Stimulated activated CD4-positive, alpha-beta T cell treated with anti-CD3 and anti-CD28 coated beads, Interleukin-15, amount 100 ng/mL, for 1 hour (primary cell): ENCODE measurements at places on chromosomes 13 and 19.

- no peak for DNase-seq
Measured at GRCh38 chr13:28717170-28717569, 1.6 kb downstream of the SLC46A3 start.

DNA sequence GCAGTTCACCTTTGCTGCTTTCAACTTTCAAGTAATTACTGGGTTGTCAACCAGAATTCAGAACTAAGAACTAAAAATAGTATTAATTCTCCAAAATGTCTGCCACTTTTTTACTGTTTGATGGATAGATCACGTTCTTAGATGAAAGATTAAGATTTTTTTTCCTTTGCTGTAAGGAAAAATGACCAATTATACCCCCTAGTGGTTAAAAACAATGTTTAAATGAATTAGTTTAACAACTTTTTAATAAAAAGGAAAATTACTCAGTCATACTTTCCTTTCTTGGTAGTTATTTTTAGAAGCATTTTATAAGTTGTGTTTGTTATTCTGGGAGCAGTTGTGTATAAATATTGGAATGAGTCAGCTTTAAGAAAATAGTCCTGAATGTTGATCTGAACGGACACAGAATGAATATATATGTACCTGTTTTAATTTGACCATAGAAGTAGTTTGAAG lies 4.6 kb downstream of the TM9SF2 start:
- DNase-seq, result no peak

DNA sequence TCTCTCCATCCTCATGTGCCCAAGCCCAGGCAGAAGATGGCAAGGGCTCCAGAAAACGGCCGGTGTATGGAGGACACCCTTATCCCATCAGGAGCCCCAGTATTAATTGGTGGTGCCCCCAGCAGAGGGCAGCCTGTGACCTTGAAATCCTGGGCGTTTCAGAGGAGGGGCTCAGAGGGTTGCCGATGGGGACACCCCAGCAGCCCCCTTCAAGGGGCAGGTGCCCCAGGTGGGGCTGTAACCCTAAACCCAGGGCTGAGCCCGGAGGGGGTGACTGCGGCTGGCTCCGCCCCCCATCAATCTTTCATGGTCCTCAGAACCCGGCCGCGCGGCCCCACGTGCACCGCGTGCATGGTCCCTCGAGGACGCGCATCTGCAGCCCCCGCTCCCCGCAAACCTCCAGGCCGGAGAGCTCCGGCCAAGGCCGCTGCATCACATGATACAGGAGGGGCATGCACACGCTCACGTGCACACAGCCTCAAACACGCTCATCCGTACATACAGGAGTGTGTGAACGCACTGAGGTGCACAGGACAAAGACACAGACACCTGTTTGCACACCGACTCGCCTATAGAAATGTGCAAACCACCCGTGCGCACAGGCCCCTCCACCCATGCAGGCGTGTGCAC lies 949 bp downstream of the RAB3A start:
- DNase-seq, result no peak

GRCh38 chr13:106306748-106307277 lies 228.6 kb downstream of the EFNB2 start:
- DNase-seq, result no peak

- DNase-seq, result no peak
Measured at GRCh38 chr19:525029-525428, 6.5 kb upstream of the CDC34 start.

- no peak for DNase-seq
Measured at GRCh38 chr19:38527466-38528136, 90.2 kb downstream of the MAP4K1 start.

GRCh38 chr13:88704600-88705275 lies 1033.6 kb downstream of the SLITRK5 start:
- DNase-seq, result no peak

- DNase-seq, result no peak
Measured at GRCh38 chr19:49447485-49448431, 3.9 kb downstream of the PIH1D1 start.

DNA sequence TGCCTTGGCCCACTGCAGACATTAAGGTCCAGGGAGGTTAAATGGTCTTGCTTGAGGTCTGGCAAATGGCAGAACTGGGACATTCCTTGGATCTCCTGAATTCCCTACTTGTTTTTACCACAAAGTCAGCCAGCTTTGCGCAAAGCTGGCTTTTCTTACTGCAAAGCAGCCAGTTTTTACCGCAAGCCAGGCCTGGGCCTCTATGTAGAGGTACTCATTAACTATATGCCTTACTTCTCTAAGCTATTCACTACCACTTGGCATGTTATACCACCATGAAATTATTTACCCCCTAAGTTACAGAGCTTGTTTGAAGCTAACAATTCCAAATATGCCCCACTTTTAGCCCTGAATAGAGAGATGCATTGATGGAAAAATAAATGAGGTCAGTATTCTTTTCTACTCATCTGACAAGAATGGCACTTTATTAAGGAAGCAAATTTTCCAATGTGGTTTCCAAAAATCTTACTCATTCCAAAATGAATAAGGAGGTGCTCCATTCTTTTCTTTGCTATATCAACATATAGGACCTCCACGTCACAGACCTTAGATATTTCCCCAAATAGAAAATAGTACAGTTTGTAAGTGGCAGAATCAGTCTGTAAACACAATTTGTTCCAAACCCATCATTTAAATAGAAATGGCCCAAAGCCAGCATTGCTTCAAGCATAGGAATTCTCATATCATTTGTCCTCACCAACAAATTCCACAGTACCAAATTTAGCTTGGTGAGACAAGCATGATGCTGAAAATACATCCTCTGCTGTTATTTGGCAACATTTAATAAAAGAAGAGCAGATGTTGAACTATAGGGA lies 143.9 kb upstream of the TSC22D1 start:
- DNase-seq, result no peak

- DNase-seq, result no peak
Measured at GRCh38 chr13:59210543-59210942, 953.2 kb downstream of the DIAPH3 start.

- no peak for DNase-seq
Measured at GRCh38 chr19:47618771-47619170, 9.8 kb downstream of the BICRA start.

DNA sequence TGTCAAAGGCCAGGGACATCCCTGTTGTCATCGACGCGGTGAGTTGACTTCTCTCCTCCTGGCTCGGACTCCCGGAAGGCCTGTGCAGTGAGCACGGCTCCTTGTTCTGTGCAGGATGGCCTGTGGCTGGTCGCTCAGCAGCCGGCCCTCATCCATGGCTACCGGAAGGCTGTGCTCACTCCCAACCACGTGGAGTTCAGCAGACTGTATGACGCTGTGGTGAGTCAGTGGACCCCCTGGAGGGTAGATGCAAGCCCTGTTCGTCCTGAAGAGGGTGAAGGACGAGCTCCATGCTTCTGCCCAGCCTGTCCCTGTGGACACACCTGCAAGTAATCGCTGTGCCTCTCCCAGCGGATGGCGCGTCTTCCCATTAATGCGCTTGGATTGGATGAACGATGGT lies 19.2 kb downstream of the NAXD start:
- no peak for DNase-seq

DNA sequence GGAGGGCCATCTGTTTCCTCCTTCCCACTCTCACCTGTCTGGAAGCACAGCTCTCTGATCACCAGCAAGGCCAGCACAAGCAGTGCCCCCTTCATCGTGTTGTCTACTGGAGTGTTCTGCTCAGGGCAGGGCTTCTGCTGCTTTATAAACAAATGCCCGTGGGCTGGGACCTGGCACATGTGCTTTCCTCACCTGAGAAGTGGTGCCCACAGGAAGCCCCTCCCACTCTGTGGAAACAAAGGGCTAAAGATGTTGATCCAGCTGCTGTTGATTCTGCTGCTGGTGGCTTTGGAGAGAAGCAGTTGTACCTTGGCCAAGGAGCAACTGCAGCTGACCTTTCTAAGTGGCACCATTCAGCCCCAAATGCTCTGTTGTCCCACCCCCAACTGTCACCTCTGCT lies 26.4 kb upstream of the ZNF181 start:
- no peak for DNase-seq

- DNase-seq, result no peak
Measured at GRCh38 chr13:97911311-97912138, 42.0 kb upstream of the IPO5 start.

DNA sequence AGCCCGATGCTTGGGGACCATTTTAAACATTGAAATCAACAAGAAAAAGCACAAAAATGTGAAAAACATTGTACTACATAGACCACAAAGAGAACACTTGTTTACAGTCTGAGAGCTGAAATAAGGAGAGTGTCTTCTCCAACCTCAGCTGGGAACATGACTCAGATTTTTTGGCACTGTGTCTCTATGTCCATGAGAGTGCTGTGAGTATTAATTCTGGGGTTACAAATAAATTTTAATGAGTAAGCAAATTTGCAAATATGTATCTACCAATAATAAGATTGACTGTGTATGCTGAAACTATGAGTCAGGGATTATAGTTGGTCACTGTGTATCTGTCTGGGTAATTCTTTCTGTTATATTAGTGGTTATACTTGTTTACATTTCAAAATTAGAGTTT lies 174.0 kb downstream of the DCT start:
- no peak for DNase-seq

DNA sequence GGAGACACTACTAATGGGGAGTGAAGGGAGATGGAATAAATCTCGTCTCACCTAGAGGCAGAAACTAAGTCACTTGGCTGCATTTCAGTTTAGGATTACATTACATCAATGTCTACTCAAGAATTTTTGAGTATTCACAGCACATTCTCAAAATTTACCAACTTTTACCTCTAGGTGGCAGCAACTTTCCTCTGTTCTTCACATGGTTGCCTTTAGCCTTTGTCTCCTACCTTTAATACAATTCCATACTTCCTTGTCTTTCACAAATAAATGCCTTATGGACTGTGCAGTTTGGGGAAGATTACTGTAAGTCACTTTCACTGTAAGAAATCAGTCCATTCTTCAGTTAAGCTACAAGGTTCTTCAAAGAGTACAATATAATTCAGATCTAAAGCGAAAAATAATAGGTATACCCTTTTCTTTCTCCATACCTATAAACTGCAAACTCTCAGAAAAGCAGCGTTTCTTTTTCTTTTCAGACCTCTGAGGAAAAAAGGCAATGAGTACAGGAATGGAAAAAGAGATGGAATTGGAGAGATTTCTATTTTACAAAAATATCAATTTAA lies 379.4 kb downstream of the KLF12 start:
- no peak for DNase-seq

DNA sequence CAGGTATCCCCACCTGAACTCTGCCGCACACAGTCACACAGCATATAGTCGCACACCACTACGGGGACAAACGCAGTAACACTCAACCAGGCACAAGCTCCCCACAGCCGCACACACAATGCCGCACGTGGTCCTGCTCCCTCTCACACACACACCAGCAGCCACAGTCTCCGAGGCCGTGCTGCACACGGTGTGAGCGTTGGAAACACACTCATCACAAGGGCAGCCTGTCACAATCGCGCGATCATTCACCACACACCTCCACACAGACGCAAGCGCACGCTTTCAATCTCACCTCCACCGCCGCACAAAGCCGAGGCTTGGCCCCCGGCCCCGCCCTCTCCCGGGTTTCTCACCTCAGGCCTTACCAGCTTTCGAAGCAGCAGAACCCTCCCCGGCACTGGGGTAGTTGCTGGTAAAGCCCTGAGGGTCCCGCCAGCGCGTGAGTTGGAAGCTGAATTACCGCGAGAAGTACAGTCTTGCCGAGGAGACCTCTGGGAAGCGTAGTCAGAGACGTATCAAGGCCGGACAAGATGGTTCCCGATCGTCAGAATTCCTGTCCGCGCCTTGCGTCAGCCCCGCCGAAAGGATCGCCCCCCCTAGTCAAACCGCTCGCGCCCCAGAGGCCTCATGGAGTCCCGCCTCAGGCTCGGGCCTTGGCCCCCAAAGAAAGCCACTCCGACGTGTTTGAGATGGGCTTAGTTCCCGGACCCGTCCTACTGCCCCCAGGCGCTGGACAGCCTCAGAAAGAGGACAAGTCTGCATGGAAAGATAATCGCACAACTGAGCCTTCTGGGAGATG lies at the start of gene ZNF566:
TSS of gene ZNF566 (minus strand) at position 444 of the 802 bp plus-strand sequence. CDS start 13,004 bp downstream, outside the sequence.
- peak; percentile 84 for DNase-seq

DNA sequence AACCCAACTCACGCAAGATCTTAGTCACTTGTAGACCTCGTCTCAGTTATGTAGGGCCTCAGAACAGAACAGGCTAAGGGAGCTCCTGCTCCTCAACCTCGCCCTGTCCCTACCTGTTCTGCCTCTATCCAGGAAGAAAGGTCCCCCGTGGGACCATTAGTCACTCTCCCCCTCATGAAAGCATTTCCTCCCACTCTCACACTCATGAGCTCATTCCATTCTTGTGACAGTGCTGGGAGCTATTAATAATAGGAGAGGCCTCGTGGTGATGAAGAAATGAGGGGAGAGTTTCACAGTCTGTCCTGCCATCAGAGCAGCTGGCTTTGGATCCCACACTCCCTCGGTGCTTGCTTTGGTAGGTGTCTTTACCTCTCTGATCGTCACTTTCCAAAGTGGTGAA lies 10.2 kb downstream of the PPP2R1A start:
- DNase-seq, result no peak

DNA sequence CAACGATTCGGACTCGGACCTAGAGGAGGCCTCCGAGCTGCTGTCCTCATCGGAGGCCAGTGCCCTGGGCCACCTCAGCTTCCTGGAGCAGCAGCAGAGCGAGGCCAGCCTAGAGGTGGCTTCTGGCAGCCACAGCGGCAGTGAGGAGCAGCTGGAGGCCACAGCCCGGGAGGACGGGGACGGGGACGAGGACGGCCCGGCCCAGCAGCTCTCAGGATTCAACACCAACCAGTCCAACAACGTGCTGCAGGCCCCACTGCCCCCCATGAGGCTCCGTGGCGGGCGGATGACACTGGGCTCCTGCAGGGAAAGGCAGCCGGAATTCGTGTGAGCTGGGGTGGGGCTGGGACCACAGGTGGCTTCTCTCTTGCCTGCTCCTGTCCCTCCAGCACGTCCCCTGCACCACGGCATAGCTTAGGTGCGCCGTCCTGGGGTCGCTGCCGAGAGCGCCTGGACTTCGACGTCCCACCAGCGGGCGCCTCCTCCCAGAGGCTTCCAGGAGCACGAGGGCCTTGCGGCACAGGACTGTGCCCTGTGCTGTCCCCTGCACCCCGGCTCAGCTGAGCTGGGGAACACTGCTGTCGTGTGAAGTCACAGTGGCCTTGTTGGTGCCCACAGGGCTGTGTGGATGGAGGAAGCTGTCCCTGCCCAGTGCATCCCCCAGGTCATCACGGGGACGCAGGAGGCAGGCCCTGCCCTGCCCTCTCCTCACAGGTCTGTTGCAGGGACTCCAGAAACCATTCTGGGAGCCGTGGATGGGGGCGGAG lies 9.3 kb downstream of the POLR2E start:
- DNase-seq, result no peak
